ENCODE measurements at places on chromosomes 5 and 9.

DNA sequence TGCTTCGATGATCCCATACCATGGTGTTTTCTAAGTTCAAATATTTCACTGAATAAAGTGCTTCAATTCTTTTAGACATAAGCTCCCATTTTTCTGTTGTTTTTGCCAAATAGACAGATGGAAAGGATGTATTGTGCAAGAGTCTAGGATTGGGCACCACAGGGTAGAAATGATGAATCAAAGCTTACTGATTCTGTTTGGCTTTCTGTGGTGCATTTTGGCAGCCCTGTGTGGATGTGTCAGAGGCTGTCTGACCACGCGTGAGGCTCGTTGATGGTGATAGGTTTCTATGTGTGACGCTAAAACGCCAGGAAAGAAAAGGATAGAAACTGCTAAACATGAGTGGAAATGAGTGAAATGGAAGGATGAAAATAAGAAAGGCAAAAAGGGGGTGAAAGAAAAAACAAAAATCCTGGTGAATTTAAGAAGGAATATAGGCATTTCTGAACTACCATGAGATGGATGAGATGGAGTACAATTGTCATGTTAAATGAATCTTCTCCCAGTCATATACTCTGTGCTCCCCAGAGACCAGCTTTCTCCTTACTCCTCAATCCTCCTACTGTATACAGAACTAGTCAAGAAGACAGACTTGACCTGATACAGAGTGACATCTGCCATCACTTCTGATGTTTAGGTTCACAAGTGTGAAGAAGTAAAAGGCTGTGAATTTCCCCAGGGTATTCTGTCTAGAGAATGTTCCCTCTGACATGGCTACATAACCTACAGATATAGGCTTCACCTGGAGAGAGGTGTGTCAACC is 54.4 kb downstream of the ANKH start:
- no peak for DNase-seq

DNA sequence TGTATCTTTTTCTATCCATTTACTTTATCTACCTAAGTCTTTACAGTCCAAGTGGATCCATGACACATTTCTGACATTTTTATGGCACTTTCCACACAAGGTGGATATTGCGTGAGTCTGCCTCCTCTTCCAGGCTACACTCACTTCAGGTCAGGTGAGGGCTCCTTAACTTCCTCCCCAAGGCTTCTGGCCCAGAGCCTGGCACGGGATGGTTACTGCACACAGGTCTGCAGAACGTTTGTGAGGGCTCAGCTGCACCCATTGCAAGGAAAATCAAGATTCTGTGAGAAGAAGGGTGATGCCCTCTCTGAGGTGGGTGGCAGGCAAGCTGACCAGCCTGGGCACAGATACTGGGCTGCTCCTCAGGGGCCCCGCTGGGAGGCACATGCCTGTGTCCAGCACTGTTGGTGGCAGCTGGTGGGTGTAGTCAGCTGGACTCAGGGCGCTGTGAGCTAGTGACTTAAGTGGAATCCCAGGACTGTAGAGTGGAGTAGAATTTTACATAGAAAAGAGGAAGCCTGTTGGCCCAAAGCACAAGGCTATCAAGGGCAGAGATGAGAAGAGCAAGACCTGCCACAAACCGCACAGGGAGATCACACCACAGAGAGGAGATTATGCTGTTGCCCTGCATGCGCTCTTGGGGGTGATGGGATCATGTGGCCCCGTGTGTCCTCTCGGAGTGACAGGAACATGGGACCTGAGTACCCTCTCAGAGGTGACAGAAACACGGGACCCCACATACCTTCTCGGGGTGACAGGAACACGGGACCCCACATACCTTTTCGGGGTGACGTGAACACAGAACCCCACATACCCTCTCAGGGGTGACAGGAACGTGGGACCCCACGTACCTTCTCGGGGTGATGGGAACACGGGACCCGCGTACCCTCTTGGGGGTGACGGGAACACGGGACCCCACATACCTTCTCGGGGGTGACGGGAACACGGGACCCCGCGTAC is 21.3 kb downstream of the AHRR start:
- no peak for DNase-seq

- no peak for DNase-seq
Observed at GRCh38 chr9:34568774-34569173, 20.8 kb downstream of the CNTFR start.

DNA sequence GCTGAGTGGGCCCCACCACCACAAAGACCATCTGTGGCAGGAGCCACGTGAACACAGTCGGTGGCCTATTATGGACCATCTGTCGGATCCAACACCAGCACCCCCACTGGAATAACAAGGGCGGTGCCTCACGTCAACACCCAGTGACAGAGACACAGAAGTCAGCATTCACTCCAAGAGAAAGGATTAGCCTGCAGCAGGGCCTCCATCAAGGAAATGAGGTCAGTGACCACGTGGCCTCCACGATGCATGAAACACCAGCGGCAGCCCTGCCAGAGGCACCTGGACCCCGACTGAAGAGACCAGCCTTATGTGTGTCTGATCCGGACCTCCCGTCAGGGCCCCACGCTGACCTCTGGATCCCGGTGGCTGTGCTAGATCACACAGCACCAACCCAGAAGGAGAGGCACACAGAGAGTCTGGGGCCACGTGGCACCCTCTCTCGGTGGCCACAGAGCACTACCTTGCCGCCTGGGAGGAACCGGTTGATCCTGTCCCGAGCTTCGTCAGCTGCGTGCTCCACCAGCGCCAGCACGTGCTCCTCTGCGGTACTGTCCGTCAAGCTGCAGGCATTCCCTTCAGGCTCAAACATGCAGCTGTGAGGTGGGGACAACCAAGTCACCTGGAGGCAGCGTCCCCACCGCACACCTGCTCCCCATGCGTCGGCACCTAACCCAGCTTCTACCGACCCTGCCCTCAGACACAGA is 9.0 kb downstream of the BRD9 start:
- DNase-seq = no peak

DNA sequence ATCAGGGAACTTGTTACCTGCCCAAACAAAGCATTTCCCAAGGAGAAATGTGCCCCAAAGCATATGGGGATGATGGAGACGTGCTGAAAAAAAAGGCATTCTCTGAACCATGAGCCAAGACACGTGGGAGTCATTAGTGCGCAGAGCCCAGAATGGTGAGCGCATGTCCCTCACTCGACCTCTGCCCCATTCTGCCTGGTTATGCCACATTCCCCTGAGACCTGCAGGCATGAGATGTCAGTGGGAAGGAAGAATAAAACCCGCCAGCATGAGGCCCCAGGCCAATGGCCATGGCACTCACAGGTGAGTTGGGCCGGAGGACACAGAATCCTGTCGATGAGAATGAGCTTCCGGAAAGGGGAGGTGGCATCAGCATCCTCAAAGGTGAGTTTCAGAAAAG is 228.9 kb downstream of the CDK5RAP2 start:
- no peak for DNase-seq

- no peak for DNase-seq
Observed at GRCh38 chr5:24026288-24026687, 518.9 kb downstream of the PRDM9 start.

DNA sequence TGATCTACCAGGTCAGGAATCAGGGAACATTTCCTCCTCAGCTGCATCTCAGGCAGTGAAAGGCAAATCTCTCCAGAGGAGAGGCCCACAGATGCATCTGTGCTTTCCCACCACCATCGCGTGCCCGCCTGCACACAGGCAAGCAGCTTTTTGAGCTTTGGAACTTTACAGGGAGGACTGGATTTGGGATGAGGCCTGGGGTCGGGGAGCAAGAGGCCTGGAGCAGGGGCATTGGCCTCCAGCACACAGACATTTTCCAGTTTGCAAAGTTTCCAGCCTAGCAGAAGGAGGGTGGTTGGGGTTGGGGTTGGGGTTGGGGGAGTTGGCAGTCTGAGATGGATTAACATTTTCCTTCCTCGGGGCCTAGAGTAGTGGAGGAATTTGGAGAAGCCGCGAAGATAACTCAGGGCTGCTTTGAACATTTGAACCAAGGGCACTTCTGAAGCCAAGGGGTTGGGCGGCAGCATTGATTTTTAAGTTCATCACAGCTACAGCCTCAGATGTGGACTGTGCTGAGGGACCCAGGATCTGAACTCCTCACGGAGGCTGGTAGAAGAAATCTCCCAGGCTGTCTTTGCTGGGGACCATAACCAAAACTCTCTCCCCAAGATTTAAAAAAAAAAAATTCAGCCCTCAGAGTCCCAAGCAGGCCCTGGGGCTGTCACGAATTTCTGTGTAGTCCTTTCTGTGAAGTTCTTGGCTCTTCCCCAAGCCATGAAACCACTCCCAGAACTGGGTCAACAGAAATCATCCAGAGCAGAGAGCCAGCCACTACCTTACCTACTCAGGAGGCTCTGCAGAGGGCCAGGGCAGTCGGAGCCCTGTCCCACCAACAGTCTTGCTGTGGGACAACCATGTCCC is 25.6 kb downstream of the C5orf15 start:
- no peak for DNase-seq

- no peak for DNase-seq
Observed at GRCh38 chr5:9690751-9691150, 60.6 kb upstream of the TAS2R1 start.

DNA sequence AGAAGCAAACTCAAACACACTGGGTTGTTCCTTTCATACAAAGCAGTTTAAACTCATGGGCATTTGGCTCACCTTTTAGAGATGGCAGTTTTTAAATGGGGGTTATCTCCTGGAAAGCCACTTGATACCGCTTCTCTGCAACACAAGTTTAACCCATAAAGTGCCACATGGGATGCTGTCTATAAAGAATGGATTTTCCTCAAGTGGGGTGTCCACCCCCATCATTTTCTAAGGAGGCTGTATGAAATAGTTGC is 528 bp upstream of the TRPM3 start:
- DNase-seq = no peak

- no peak for DNase-seq
Observed at GRCh38 chr5:87541676-87542075, 128.9 kb upstream of the CCNH start.

DNA sequence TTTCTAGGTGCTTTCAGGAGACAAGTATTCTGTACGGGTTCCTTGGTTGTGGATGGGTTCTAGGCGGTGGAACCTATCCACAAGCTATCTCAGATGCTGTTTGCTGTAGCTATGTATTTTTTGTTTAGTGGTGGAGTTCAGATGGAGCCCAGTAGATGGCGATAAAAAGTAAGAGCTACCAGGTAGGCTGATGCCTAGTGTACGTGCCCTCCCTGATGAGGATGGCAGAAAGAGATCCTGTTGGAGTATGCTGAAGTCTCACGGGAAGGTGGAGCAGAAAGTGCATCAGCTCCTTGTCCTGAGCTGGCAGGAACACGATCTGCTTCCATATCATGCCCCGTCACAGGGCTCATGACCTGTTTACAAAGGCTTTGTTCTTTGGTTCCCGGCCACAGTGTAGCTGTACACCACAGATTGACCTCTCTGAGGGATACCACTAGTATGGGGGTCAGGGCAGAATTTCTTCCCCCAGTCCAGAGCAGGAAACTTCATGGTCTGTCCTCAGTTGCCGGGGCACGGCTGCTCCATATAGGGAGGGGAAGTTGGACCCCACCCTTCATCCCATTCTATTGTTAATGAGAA is 12.6 kb upstream of the UGT3A2 start:
- DNase-seq = peak; percentile 53

Measured in NCI-H460 (cell line).